ENCODE measurements at places on chromosomes 2 and 18.

DNA sequence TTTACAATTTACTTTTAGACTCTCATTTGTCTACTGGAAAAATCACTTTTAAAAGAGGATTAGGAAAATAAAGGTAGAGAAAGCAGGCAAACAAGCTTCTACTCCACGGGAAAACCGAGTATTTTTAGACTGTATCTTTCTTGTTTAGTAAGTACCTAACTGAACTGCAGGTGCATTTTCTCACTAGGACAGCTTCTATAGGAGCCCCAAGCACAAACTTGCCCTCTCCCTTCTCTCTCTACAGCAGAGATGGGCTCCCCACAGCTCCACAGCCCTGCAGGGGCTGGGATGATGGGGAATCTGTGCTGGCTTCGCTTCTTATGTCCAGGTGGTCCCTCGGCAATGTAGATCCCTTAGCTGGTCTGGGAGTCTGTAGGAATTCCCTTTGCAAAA lies 16.2 kb downstream of the PSTPIP2 start:
- DNase-seq, result no peak

DNA sequence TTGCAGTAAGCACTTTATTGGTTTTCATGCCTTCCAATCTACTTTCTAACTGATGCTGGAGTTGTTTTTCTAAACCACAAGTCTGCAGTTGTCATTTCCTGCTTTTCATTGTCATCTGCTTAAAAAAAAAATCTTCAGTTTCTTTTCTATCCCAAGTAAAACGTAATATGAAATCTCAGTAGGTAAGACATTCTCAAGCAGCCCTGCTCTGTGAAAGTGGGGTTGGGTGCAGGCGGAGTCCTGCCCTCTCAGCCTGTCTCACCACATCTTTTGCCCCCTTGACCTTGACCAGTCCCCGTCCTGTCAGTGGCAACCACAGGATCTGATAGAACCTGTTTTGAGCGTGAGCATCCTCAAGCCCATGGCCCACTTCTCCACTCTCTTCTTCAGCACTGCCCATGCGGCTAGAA lies 80.0 kb upstream of the CPO start:
- DNase-seq, result peak; percentile 24

- no peak for DNase-seq
Observed at GRCh38 chr2:1708476-1709334, 35.6 kb downstream of the PXDN start.

DNA sequence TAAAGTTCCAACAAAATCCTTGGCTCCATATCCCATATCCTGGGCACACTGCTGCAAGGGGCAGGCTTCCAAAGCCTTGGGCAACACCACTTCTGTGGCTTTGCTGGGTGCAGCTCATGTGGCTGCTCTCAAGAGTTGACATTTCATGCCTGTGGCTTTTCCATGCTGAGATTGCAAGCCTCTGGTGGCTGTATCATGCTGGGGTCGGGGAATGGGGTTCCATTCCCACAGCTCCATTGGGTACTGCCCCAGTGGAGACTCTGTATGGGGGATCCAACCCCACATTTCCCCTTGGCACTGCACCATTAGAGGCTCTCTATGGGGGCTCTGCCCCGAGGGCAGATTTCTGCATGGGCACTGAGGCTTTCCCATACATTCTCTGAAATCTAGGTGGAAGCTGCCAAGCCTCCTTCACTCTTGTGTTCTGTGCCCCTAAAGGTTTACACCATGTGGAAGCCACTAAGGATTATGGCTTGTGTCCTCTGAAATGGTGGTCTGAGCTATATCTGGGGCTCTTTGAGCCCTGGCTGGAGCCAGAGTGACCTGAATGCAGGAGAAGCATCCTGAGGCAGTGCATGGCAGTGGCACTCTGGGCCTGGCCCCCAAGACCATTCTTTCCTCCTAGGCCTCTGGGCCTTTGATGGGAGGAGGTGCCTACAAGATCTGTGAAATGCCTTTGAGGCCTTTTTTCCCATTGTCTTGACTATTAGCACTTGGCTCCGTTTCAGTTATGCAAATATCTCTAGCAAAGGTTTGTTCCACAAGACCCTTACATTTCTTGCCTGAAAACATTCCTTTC lies 107.9 kb downstream of the PTGR3 start:
- peak; percentile 3 for DNase-seq

DNA sequence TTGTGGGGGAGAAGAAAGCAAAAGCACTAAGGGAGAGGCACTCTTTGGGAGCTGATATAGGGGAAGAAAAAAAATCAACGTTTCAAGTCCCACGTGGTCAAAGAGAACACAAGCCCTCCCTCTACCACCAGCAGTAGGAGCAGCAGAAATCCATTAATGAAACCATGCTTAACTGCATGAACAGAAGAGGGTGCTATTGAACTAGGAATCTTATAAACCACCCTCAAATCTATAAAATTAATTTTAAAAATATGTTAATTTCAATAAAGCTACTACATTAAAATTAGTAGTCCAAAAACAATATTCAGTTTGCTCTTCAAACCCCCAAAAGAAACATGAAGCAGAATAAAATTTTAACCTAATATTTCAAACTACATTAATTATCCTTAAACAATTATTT lies 147.8 kb downstream of the TMEM18 start:
- DNase-seq, result no peak

GRCh38 chr2:27162151-27163121 lies 13.6 kb downstream of the TCF23 start:
- DNase-seq, result no peak

DNA sequence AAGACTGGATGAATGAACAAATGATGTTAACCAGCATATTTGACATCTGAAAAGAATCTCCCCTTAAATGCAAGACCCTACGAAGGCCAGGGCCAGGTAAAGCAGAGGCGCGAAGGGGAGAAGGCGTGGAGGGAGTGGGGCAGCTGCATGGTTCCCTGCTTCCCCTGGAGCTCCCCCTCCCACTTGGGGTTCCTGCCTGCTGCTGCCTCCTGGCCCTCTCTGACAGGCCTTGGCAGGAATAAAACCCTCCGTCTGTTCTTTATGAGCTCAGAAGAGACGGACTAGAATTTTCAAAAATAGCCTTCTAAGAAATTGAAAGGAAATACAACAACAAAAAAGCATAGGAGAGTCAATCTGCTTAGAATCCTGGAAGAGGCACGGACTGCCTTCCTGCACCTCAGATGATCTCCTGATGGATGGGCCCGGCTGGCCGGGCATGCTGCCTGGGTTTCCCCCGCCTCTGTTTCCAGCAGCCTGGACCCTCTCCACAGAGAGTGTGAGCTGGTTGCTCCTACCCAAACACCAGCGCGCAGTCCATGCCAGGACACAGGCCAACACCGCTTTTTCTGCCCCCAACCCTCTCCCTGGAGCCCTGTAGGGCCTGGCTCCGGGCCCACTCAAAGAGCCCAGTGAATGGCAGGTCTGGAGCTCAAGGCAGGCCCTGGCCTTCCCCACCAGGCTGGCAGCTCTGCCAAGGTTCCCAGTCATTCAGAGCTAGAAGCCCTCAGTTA lies 23.9 kb downstream of the CFAP65 start:
- DNase-seq, result no peak

- DNase-seq, result no peak
Observed at GRCh38 chr2:128986867-128987268, 668.2 kb upstream of the HS6ST1 start.

- no peak for DNase-seq
Observed at GRCh38 chr2:19810148-19810547, 91.6 kb downstream of the TTC32 start.

- DNase-seq, result no peak
Observed at GRCh38 chr2:236712961-236713673, 143.5 kb downstream of the ACKR3 start.

DNA sequence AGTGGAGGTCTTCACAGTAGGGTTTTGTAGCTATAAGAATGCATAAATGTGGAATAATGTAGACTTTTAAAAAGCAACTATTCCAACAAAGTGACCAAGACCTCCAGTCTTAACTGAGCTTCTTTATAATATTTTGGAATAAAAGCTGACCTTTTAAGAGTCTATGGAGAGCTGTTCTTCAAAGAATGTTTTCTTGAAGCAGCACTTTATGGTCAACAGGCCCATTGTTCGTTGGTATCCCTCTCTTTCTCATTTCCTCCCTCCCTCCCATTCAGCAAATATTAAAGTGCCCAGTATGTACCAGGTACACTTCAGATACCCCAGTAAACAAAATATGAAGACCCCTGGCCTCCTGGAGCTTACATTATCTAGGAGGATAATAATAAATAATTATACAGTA lies 140.1 kb upstream of the SMAD7 start:
- no peak for DNase-seq

GRCh38 chr2:16755442-16755841 lies 89.8 kb upstream of the CYRIA start:
- no peak for DNase-seq

- no peak for DNase-seq
Observed at GRCh38 chr2:78455586-78455985, 569.9 kb upstream of the REG3G start.

GRCh38 chr2:144201126-144201525 lies 318.8 kb downstream of the ZEB2 start:
- peak; percentile 52 for DNase-seq

GRCh38 chr2:85397925-85398331 lies 12.2 kb downstream of the CAPG start:
- DNase-seq, result no peak

DNA sequence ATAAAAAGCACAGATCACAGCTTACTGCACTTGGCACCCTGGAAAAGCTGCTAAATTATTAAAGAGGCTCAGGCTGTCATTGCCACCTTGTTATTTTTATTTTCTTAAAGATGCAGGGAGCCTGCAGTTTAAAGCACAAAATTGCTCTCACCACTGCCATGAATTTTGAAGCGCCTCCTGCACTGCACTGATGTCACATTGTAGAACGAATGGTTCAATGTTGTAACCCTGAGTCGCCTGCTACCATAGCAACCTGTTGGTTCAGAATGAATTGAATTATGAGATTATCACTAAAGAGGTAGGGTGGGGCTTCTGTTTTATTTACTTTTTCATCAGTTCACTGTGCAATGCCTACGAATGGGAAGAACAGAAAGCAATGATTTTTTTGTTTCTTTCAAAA lies 16.5 kb downstream of the SCG2 start:
- no peak for DNase-seq

GRCh38 chr2:117379928-117380327 lies 434.6 kb upstream of the DDX18 start:
- DNase-seq, result no peak

GRCh38 chr2:203948733-203949132 lies 12.2 kb downstream of the ICOS start:
- DNase-seq, result no peak
